ENCODE measurements at places on chromosomes 3 and 15.

DNA sequence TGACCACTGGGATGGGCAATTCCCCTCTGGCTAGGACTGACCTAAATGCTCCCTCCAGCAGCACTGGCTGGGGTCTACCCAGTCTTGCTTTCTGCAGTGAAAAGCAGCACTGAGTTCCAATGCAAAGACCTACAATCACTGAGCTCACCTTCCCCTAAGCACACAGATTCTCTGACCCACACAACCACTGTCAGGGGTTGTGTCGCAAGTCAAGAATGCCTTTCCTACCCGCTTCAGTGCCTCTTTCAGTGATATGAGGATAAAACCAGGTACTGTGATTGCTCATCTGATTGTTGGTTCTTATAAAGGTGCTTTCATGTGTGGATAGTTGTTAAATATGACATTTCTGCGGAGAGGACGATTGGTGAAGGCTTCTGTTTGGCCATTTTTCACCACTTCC is 345.6 kb downstream of the GAP43 start:
- DNase-seq, result no peak

- no peak for DNase-seq
Measured at GRCh38 chr15:75104804-75105557, 81.6 kb downstream of the PPCDC start.

DNA sequence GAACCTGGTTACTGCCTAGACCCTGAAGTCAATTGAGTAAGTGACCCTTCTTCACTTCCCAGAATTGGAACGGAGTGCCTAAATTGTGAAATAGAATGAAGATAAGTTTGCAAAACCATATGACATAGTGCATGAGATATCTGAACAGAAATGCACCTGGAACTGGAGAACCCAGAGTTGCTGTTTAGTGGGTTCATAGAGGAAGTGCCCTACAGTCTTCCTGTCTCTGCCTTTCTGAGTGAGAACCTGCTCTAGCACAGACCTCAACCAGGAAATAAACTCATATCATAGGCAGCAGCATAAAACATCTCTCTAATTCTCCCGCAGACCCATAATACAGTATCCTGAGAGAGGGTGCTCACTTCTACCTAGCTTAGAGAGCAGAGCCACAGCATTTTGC is 82.9 kb downstream of the EOMES start:
- no peak for DNase-seq

DNA sequence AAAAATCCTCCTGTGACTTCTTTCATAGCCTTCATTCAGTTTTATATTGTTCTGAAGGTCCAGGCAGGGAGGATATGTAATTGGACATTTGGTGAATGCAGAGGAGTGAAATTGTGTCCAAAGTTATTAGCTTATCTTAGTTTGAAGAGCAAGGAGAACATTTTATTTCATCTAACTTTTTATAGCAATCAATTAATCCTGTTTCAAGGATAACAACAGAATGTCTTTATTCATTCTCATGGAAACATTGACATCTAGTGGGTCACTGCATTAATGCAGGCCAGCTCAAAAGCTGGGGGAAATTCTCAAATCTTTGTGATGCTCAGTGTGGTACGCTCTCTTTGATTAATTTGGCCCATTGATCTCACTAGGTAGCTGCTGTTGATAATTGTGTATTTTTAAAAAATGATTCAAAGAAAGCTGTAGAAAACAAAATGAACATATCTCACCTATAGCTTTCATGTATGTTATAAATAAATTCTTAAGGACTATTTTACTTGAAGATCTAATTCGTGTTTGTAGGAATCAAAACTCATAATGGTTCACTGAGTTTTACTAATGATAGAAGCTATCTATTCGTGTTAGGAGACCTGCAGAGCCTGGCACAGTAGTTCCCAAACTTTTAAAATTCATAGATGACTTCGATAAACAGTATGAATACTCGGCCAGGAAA is 150.8 kb upstream of the KCNMB2 start:
- DNase-seq, result peak; percentile 57

DNA sequence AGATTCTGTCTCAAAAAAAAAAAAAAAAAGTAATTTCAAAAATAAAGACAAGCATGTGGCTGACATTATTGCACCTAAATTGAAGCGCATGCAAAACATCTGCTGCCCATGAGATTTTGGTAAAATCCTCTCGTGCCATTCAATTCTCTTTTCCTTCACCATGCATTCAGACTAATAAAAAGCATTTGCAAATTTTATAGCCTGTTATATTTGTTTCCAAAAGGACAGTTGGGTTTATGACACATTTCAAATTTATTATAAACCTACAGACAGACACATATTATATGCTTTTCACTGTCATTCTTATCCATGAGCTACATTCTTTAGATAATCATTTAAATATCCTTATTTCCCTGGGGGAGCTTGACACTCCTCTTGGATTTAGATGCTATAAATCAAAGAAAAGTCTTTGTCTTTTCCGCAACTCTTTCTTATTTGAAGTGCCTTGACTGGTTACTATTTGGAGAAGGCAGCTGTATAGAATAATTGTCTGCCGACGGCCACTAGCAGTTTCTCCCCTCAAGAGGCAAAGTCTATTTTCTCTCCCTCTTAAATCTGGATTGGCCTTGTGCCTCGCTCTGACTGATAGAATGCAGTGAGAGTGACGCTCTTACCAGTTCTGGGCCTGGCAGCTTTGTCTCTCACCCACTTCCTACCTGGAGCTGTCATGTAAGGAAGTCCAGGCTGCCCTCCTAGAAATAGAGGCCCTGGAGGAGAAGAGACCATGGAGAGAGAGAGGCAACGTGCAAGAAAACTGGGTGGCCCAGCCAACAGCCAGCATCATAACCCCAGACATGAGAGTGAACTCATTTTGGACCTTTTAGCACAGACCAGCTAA is 6.8 kb upstream of the LRIG1 start:
- no peak for DNase-seq

GRCh38 chr3:79383402-79384012 is 384.3 kb downstream of the ROBO1 start:
- DNase-seq, result no peak

DNA sequence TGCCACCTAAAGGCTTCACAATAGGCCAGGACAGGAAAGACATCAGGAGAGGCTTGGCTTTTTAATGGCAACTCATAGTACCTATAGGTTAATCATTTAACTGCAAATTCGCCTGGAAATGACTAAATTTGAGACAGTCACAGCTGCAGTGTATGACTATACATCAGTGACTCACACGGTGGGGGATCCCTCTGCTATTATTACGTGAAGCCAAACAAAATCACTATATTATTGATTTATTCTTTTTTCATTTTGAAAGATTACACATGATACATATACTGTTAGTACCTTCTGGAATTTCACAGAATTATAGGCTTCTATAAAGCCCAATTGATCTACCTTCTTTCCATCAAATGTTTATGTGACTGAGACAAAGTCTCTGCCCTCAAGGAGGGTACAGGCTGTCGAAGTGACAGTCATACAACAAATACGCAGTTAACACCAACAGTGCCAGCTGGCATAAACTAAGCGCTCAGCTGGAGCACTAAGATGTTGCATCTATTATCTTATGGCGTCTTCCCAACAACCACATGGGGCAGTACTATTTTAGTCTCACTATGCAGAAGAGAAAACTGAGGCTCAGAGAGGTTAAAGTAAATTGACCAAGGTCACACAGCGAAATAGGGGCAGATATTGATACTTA is 82.0 kb upstream of the LMOD3 start:
- DNase-seq, result no peak

DNA sequence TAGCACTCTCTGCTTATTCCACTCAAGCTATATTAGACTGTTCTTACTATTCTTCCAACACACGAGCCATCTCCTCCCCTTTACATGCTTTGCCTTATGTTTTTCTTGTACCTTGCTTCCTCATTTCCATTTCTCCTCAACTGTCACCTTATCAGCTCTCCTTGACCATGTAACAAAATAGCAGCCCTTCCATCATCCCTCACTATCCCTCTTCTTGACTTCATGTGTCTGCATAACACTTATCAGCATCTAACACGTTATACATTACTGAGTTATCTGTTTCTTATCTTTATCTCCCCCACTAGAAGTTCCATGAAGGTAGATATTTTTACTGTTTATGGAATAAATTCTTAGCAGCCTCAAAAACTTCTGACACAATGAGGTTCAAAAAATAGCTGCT is 45.3 kb downstream of the TRPM7 start:
- DNase-seq, result no peak

DNA sequence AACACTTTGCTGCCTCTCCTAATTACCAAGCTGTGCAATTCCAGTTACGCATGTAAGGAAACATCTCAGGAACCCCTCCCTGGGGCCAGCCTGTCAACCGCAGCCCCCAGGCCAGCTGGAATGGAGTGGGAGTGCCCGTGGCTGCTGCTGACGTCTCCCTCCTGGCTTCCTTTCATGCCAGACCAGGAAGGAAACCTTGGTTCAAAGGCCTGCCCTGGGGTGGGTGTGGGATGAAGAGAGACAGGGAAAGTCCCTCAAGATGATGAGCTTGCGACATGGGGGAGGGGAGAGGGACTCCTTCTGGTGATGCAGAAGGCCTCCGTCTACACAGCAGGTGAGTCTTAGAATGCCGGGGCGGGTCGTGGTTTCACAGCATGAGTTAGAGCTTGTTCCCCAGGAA is 11.4 kb upstream of the CYP11A1 start:
- DNase-seq, result no peak

DNA sequence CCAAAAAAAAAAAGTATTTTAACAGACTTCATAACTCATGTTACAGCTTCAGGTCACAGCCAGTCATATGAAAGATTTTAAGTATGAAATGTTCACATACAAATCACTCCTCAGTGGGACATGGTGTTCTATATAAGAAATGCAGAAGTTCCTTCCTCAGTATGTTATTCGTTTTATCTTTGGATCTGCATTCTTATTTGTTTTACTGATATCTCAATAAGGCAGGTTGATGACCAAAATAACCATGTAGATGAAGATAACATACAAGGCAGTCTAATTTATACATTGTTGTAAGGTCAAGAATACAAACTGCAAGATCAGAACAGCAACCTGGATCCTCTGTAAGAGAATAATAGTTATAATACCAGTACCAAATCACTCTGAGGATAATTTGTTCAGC is 75.6 kb downstream of the CHAC1 start:
- no peak for DNase-seq

- no peak for DNase-seq
Measured at GRCh38 chr3:144033240-144033589, 61.6 kb downstream of the DIPK2A start.

- DNase-seq, result no peak
Measured at GRCh38 chr3:25884981-25885380, 95.1 kb downstream of the OXSM start.

DNA sequence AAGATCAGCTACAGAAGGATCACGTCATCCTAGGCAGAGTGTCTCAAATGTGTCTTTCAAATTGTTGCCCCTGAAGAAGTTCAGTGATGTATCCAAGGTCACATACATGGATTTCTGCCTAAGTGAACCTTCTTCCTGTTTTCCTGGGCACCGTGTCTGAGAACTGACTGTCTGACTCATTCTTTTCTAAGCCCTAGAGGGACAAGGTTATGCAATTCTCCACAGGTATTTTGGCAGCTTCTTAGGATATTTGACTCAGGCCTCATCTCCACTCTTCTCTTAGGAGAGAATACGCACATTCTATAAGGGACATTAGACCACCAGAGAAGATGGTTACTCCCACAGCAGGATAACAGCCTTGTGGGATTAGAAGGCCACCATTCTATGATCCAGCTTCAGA is 391.9 kb upstream of the THBS1 start:
- DNase-seq, result no peak

- no peak for DNase-seq
Measured at GRCh38 chr15:48463366-48463880, 132.2 kb downstream of the DUT start.

- no peak for DNase-seq
Measured at GRCh38 chr3:90080988-90081387, 973.6 kb downstream of the EPHA3 start.

GRCh38 chr15:99536422-99537040 is 29.3 kb upstream of the MEF2A start:
- peak; percentile 11 for DNase-seq

DNA sequence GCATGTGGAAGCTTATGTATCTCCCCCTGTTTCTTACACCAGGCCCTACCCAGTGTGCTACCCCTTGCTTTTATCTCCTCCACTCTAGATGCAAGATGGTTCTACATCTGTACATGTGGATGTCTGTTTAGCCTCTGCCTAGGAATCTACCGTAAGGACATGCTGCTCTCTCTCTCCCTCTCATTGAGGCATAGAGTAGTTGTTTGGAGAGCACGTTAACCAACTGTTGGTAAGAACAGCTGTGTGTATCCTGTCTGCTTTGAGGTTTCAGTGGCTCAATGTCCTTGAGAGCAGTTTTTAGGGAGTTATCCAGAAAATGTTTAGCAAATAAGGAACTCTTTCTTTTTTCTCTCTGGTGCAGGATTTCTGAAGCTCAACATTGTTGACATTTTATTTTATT is 152.8 kb downstream of the DNAJB8 start:
- DNase-seq, result no peak

DNA sequence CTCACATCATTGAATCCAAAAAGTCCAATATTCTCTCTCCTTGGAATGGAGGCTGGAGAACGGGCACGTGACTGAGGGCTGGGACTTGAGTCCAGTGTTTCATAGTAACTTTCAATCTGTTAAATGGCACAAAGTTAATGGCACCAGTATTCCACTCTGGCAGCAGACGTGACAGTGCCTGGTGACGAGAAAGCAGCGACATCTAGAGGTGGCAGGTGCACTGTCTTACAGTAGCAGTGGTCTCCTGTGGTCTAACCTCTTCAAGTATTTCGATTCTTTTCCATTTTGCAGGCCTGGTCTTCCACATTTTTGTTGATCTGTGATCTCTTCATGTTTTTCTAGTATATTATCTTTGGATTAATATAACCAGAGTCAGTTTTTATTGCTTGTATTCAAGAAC is 107.1 kb downstream of the OXSM start:
- no peak for DNase-seq

GRCh38 chr3:64352639-64352992 is 127.3 kb upstream of the PRICKLE2 start:
- no peak for DNase-seq

GRCh38 chr15:27764339-27764738 is 334.8 kb downstream of the OCA2 start:
- DNase-seq, result no peak

- DNase-seq, result no peak
Measured at GRCh38 chr15:31065824-31066223, 35.7 kb downstream of the TRPM1 start.

GRCh38 chr3:72896996-72897757 is 9.3 kb downstream of the GXYLT2 start:
- DNase-seq, result no peak

DNA sequence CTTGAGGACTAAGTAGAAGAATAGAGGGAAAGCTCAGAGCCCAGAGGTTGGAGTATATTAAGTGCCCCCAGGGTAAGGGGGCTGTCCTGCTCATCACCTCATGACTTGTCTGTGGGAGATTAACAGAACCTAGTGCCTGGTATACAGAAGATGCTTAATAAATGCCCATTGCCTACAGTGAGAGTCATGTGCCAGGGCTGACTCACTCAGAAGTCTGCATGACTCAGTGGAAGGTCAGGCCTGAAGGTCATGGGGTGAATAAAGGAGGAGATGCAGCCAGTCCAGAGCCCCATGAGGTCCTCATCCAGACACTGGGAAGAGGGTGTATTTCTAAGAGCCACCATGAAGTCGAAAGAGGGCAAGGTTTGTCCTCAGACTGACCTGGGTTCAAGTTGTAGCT is 62.5 kb upstream of the TLE3 start:
- DNase-seq, result no peak

All from NCI-H1694 (cell line).